ENCODE measurements at places on chromosomes 16 and 17.

DNA sequence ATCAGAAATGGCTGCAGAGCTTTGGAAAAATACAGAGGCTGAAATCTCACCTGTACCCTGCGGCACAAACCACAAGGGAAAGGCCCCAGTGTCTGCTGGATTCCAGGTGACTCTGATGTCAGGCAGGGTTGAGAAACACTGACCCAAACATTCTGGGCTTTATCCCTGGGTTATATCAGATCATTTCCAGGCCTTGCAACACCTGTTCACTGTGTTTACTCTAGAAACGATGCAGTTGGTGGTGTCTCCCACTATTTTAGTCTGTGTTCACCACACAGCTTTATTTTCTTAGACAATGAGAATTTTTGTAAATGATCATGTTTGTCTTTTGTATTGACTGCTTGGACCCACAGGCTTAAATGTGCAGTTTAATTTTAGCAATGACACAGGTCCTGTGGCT is 151.5 kb upstream of the SDK2 start:
- DNase-seq = peak; percentile 52

GRCh38 chr17:54177606-54178308 is 355.0 kb downstream of the KIF2B start:
- no peak for DNase-seq

GRCh38 chr16:49849754-49850108 is 6.2 kb downstream of the ZNF423 start:
- peak; percentile 12 for DNase-seq

DNA sequence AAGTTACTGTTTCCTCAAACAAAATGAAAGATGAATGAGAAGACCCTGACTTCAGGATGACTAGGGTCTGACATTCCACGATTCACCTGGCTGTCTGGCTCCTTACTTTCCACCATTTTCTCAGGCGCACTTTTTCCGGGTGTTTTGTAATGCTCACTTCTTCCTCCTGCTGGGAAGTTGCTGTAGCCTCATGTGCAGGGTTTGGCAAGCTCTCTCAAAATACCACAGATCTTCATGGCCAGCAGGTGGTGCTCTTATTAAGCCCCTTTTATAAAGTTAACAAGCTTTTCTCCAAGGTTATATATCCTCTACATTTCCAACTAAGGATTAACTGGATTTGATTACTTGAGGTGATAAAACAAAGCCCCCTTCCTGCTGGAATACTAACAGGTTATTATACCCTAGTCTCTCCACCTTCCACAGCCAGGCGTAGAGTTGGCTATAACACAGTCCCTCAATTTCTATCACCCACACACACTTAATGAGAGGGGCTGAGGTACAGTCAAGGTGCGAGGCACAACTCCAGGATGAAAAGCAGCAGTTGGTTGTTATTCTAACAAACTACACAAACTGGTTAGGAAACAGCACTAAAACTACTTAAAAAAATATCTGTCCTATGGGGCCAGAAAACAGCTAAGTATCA is 45.4 kb downstream of the STH start:
- DNase-seq = peak; percentile 62

GRCh38 chr17:65797809-65798208 is 236.4 kb upstream of the AXIN2 start:
- DNase-seq = no peak

DNA sequence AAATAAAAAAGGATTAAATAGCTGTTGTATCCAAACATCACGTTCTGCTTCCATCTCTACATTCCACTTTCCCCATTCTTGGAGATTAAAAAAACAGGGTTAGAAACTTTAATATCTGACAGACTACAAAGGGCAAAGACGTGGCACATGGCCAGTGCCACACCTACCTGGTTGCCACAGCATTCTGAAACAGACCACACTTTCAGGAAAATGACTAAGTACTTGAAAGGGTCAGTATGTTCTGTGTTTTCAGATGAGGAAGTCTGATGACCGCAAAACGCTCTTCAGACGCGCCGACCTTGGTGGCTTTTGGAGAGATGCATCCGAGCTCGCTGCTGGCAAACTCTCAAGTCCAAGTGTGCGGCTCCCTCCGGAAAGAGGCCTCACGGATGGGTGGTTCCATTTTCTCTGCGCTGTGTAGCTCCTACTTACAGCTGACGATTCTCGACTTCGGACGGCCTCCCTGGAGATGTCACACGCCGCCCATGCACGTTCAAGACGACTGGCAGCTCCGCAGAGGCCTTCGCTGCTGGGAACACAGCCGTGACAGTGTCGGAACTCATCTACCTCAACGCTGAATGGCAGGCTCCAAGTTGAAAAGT is 15.5 kb downstream of the MAP1LC3B start:
- no peak for DNase-seq

GRCh38 chr16:65837464-65837863 is 529.0 kb upstream of the CDH5 start:
- no peak for DNase-seq

- DNase-seq = no peak
Measured at GRCh38 chr17:63633742-63634141, 11.5 kb downstream of the MAP3K3 start.

DNA sequence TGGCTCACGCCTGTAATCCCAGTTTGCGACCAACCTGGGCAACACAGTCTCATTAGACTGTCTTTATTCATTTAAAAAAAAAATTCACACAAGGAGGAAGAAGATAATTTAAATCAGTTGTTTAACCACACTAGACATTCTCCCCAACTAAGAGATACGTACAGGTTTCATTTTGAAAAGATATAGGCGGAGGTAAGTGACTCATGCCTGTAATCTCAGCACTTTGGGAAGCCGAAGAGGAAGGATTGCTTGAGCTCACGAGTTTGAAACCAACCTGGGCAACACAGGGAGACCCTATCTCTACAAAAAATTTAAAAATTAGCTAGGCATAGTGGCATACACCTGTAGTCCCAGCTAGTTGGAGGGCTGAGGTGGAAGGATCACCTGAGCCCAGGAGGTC is 5.3 kb downstream of the CMTM4 start:
- DNase-seq = no peak

- no peak for DNase-seq
Measured at GRCh38 chr17:11898526-11899235, 98.6 kb downstream of the ZNF18 start.

DNA sequence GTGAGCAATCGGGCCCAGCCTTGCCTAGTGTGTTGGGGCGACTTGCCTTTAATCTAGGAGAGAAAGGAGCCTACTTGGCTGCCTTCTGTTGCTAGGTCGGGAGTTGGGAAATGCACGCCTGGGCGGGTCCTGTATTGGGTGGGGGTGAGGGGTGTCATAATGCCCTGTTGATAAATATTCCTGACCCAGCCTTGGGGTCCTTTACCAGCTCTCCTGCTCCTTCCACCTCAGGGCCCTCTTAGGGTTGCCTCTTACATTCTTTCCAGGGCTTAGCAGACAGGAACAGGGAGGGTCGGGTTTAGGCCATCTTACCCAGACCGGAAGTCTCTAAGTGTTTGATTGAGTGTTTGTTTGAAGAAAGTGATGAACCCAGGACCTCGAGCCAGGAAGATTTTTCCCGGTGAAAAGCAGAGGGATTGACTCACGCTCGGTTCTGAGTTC is 112.9 kb downstream of the SEC14L1 start:
- DNase-seq = no peak

GRCh38 chr16:56275801-56276200 is 84.5 kb downstream of the GNAO1 start:
- DNase-seq = no peak

- DNase-seq = peak; percentile 42
Measured at GRCh38 chr16:23148513-23149266, 562 bp downstream of the USP31 start.

DNA sequence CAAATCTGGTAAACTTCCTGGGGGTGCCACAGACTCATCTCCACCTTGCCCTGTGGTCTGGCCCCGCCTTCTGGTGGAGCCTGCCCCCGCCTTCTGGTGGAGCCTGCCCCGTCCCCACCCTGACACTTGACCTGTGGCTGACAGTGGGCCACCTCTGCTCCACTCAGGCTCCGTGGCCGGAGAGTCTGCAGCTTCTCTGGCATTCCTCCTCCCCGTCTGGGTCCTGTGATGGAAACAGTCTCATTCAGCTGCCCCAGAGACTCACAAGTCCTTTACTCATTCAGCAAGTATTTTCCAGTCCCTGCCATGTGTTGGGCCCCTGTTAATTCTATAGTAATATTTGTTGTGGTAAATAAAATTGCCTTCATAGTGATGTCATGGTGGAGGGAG is 21.0 kb upstream of the G6PC1 start:
- DNase-seq = no peak

DNA sequence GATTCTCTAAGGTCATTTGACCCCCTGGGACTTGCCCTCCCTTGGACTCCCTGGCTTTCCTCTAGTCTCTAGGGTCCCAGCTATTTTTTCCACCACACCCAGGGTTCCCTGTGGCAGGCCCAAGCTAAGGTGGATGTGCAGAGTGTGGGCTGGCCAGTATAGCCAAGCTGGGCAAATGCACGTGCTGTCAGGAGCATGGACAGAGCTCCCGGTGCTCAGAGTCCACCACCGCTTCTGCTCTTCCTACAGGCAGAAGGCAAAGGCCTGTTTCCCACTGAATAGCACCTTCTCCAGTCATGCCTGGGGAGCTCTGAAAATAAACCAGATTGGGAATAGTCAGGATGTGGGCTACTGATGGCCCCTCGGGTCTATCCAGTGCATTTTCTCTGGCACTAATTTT is 53.3 kb downstream of the GNAO1 start:
- DNase-seq = no peak

- DNase-seq = peak; percentile 86
Measured at GRCh38 chr16:29926711-29927052, 656 bp upstream of the KCTD13 start.

GRCh38 chr16:13864689-13865088 is 55.3 kb upstream of the ERCC4 start:
- no peak for DNase-seq

DNA sequence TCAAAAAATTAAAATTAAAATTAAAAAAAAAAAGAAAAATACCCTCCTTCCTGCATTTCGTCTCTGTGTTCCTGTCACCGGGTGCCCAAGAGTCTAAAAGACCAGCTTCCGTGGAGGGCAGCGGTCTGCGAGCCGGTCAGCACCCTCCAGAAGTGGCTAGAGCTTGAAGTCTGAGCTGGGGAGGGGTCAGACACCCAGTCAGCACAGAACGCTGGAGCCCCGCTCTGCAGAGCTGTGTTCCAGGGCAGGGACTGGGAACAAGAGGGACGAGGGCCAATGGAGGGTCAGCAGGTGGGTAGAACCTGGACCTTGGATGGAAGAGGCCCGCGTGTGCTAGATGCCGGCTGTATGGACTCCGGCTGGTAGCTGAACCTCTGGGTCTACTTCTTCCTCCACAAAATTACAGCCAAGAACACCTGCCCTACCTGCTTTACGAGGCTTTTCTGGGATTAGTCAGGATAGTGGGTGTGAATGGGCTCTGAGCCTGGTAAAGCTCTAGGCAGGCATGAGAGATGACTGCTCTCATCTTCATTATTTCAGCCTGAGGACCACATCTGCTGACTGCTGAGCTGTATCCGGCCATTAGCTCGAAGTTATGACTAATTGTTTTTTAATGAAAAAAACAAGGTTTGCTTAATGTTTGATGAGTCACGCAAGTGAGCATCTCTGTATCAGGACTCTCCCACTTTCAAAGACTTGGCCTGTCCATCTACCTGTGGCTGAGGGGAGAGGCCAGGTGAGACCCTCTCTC is 5.9 kb downstream of the TRPV1 start:
- DNase-seq = no peak

- no peak for DNase-seq
Measured at GRCh38 chr17:68602289-68602688, 1.1 kb upstream of the FAM20A start.

Data from NCI-H1417 (cell line).